ENCODE measurements at places on chromosomes 16 and 17. TPM values are rescaled to one million over a fixed set of nuclear protein-coding genes. Genes with fewer than 3 reads are reported as not detected.

CD300LG gene
- total RNA-seq, result 6.8 TPM

DNA sequence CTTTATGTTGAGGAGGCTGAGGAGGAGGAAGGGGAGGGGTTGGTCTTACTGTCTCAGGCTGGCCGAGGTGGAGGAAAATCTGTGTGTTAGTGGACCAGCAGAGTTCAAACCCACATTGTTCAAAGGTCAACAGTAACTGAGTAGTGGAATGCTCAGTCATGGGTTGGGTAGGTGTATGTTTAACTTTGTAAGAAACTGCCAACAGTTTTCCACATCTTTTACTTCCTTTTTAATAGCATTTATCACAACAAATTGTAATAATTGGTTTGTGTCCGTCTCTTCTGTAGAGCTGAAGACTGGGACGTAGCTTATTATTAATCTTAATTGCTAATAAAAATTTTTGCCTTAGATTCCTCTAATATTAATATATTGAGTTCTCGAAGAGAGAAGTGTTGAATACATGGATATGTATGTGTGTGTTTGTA is 5.3 kb downstream of the ATP6V0A1 start:
- no peak for DNase-seq

QPRT gene
- total RNA-seq, result 23.1 TPM

RPUSD1 gene
- total RNA-seq, result 8.2 TPM

GRCh38 chr17:2028737-2029136 is 1.2 kb upstream of the DPH1 start:
- DNase-seq, result no peak

C16orf86 gene
- 6.1 TPM for total RNA-seq

CFAP97D1 gene
- 0.06 TPM for total RNA-seq

GRCh38 chr16:76081967-76082366 is 195.2 kb upstream of the CNTNAP4 start:
- no peak for DNase-seq

DNA sequence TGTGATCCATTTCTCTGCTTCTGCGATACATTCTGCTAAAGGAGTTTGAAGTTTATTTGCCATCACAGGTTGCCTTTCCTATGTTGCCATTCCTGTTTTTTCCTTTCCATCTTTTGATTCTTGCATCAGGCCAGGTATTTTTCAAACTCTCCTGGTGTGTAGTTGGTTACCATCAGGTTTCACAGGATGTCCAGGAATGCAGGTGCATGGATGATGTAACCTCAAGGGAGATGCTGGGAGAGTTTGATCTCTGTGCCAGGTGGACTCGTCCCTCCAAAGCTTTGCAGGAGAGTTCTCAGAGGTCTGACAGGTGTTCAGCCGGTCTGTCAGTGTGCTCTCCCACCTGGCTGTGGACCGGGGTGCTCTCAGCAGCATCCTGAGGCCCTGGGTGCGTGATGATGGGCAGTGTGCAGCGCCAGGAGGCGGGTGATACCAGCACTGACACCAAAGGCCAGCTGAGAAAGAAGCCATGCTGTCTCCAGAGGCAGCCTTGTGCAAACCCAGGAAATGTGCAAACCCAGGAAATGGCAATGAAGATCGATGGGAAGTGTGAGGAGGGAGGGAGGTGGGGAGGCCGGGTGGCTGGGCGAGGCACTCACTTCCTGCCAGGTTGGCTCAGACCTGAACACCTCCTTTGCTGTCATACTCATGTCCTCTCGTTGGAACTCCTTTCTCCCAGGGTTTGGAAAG is 1.7 kb downstream of the ATP2C2 start:
- DNase-seq, result no peak

GRCh38 chr17:7997186-7997585 is 5.2 kb upstream of the GUCY2D start:
- no peak for DNase-seq

OR4D1 gene
- total RNA-seq, result not detected

- no peak for DNase-seq
These were observed 29.3 kb downstream of the KIFC3 start for GRCh38 chr16:57773019-57773418.
